Activated T-helper 1 cell treated with anti-CD3 and anti-CD28 coated beads, Interleukin-12 subunit alpha, Interleukin-12 subunit beta, Interleukin-2, Interleukin-4 antibody, amounts not matched to agents 30 ng/mL and 10 ng/mL and 1 ng/mL, durations not matched to agents 14 hours and 24 hours and 36 hours (primary cell): ENCODE measurements at places on chromosomes 7 and 10. TPM values are rescaled to one million over a fixed set of nuclear protein-coding genes. Genes with fewer than 3 reads are reported as not detected.

DNA sequence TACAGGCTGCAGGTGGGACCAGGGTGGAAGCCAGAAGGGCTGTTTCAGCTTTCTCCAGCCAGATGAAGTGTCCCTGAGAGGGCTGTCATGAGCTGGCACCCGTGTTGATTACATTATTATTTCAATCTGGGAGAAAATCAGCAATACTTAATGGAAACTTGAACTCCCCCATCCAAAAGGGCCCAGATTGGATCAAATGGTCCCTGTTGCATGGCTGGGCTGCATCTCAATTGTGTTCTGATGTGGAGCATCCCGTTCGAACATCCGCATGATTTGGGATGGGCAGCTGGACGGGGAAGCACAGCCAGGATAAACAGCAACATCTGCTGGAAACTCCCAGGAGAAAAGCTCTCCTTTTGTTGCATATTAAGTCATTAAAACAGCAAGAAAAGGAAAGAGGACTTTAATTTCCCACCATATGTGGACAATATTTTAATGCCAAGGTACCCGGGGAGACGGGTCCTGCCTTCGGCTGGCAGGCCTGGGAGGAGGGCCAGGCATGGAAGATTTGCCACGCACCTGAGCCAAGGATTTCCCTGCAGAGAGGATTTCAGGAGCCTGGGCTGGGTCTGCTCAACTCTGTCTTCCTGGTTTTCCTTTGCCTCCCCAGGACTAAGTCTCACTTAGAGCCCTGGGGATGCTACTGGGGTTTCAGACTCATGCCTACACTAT is 52.4 kb downstream of the NPTX2 start:
- no peaks in the 10 kb centered on the region for H3K27me3 ChIP-seq
- H3K4me3 ChIP-seq: no peak overlapping the region
- no peak overlapping the region for H3K27ac ChIP-seq
- no peaks in the 10 kb centered on the region for H3K4me1 ChIP-seq
- no peak for DNase-seq

- no peaks in the 10 kb centered on the region for H3K36me3 ChIP-seq
- DNase-seq: no peak
- peaks cover 14% of the 10 kb centered on the region for H3K27me3 ChIP-seq
- H3K4me1 ChIP-seq: no peaks in the 10 kb centered on the region
Measured at GRCh38 chr7:116552602-116553001, 27.8 kb downstream of the CAV1 start.

DNA sequence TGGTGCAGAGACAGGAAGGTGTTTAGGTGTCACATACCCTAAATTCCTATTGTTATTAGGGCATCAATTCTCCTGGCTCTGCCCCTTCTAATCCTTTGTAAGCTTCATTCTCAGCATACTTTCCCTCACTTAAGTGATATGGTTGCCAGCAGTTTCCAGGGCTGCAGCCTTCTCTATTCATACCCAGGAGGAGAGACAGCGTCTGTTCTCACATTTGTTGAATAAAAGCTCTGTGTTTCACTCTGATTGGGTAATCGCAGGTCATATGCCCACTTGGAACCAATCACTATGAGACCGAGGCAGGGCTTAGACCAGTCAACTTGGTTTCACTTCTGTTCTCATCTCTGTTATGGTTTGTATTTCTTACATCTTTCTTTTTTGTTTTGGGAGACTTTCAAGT is 109.6 kb upstream of the MTPN start:
- no peak for DNase-seq
- H3K36me3 ChIP-seq: no peaks in the 10 kb centered on the region
- H3K4me1 ChIP-seq: no peaks in the 10 kb centered on the region
- no peak overlapping the region for H3K4me3 ChIP-seq
- no peaks in the 10 kb centered on the region for H3K27me3 ChIP-seq

DNA sequence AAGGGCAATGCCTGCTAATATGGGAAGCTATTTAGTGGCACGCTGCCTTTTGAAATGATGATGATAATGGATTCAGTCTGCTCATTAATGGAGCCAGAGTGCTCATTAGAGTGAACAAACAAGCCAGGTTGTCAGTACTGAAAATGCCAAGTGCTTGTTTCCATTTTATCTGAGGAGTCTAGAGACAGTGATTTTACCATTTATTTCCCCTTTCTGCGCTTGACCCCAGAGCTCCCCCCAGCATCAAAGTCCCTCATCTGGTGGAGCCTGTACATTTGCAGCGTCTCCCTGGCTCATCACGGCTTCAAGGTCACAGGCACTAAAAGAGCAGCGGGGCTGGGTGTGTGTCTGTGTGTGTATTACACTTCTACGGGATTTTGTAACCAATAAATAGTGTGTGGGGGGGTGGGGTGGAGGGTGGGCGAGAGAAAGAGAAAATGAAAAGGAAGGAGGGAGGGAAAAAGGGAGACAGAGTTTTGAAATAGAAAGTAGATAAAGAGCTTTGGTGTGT is 553.8 kb downstream of the TFEC start:
- H3K27ac ChIP-seq: no peak overlapping the region
- H3K4me3 ChIP-seq: peak overlapping the region; percentile 29
- H3K4me1 ChIP-seq: peaks cover 7% of the 10 kb centered on the region

- H3K27me3 ChIP-seq: no peaks in the 10 kb centered on the region
- DNase-seq: no peak
- no peaks in the 10 kb centered on the region for H3K36me3 ChIP-seq
- H3K4me3 ChIP-seq: no peak overlapping the region
Measured at GRCh38 chr7:95794917-95795515, 22.7 kb downstream of the DYNC1I1 start.

- H3K27me3 ChIP-seq: peaks cover 1% of the 10 kb centered on the region
- H3K27ac ChIP-seq: peak overlapping the region; percentile 5
- H3K4me1 ChIP-seq: peaks cover 15% of the 10 kb centered on the region
- DNase-seq: peak; percentile 21
Measured at GRCh38 chr10:124225467-124226270, 132.3 kb upstream of the CHST15 start.

FFAR4 gene
- total RNA-seq: not detected in 2 replicates

SPDYE1 gene
- not detected in 2 replicates for total RNA-seq

DNA sequence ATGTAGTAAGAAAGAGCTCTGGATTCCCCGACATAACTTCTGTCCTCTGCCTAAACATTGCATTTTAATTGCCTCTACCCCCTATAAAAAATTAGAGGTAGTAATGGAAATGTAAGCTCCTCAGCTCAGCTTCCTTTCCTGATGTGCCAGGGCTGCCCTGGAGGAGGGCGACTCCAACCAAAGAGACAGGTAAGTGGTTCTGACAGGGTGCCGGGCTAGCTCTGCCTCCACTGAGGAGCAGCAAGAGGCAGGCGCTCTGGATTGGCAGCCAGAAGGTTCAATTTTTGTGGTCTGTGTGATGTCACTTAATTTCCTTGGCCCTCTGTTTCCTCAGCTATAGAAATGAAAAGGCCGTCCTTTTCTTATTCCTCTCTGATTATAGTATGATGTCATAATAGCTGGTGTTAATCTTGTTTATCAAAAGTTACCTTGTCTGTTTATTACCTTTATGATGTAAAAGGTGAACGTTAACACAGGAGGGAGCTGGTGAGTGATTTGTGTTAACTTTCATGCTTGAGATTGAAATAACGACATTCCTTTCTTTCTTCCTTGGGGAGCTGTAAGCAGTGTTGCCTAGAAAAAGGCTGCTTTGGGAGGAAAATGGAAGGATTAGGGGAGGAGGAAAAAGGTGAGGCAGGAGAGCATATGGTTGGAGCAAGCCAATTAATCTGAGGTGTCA is 51.8 kb downstream of the ANLN start:
- DNase-seq: no peak
- H3K27me3 ChIP-seq: no peaks in the 10 kb centered on the region
- no peak overlapping the region for H3K4me3 ChIP-seq
- no peaks in the 10 kb centered on the region for H3K4me1 ChIP-seq
- H3K36me3 ChIP-seq: peaks cover 21% of the 10 kb centered on the region

CYP3A4 gene
- not detected in 2 replicates for total RNA-seq

H2BK1 gene
- total RNA-seq: not detected in 2 replicates

DNA sequence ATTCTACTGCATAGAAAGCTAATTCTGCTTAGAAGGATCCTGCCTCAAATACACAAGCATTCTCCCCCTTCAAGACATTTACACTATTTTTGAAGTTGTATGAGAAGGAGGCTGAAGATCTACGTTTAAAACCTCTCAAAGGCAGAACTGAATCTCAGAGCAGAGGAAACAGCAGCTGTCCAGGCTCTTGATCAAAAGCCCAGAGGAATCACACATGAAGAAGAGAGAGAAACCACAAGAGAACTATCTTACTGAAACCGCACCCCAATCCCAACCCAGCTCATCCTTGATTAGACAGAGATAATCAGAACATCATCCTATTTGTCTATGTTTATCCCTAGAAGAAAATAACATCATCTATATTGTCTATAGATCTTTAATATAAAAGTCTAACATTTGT is 2.2 kb upstream of the DNAJC1 start:
- no peaks in the 10 kb centered on the region for H3K36me3 ChIP-seq
- peaks cover 18% of the 10 kb centered on the region for H3K27me3 ChIP-seq
- no peak for DNase-seq
- no peak overlapping the region for H3K27ac ChIP-seq
- H3K4me1 ChIP-seq: peaks cover 24% of the 10 kb centered on the region
- H3K4me3 ChIP-seq: no peak overlapping the region

DNA sequence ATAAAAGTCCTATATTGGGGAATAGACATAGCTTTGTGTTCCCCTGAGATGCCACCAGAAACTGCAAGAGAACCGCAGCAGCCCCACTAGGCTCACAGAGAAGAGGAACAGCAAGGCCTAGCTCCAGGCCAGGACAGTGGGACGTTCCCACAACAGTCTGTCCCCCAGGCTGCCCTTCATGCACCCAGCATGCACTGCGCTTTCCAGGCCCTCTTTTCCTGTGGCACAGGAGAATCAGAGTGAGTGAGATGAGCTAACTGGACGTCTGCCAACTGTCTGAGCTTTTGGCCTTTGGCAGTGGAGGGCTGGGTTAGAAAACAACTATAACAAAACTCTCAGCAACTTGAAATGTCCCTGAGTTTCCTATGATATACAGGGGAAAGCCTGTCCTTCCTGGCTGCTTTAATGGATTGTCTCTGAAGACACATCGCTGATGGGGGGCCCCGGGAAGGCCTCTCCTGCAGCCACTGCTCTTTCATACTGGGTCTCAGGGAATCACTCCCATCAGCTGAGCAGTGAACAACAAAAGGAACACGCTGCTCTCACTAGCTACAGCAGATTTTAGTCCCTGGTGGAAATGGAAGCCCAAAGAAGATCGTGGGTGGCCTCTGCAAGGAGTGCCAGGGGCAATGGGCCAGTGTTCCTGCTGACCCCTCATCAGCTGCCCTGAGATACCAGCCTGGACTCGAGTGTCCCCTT is 53.5 kb downstream of the PODXL start:
- no peak overlapping the region for H3K27ac ChIP-seq
- no peak for DNase-seq
- peaks cover under 1% of the 10 kb centered on the region for H3K27me3 ChIP-seq
- H3K4me3 ChIP-seq: no peak overlapping the region

PRR15 gene
- total RNA-seq: not detected in 2 replicates

DNA sequence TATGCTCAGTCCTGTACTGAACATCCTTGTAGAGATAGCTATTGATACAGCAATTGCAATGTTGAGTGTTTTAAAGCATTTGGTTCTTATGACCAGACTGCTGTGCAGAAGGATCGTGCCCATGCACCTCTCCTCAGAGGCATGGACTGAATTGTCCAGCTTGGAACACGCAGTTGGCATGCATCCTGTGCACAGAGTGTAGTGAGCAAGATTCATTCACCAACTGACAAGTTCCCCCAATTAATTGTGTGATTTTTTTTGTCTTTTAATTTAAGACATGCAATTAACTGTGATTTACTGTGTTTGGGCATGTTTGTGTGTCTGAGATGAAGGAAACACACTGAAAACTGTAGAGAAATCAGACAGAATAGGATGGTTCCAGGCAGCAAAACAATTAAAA is 323.7 kb downstream of the CDK14 start:
- no peaks in the 10 kb centered on the region for H3K36me3 ChIP-seq
- DNase-seq: no peak
- H3K27ac ChIP-seq: no peak overlapping the region
- no peak overlapping the region for H3K4me3 ChIP-seq
- no peaks in the 10 kb centered on the region for H3K4me1 ChIP-seq

INSYN2A gene
- not detected in 2 replicates for total RNA-seq

THSD7A gene
- not detected in 2 replicates for total RNA-seq

- peaks cover 38% of the 10 kb centered on the region for H3K27me3 ChIP-seq
- no peak for DNase-seq
- H3K36me3 ChIP-seq: no peaks in the 10 kb centered on the region
- no peaks in the 10 kb centered on the region for H3K4me1 ChIP-seq
- no peak overlapping the region for H3K27ac ChIP-seq
- no peak overlapping the region for H3K4me3 ChIP-seq
Measured at GRCh38 chr10:69972981-69973397, 79.7 kb upstream of the MACROH2A2 start.

- no peak overlapping the region for H3K27ac ChIP-seq
- H3K36me3 ChIP-seq: no peaks in the 10 kb centered on the region
- no peaks in the 10 kb centered on the region for H3K4me1 ChIP-seq
- H3K4me3 ChIP-seq: no peak overlapping the region
Measured at GRCh38 chr10:9302140-9302746, 1247.8 kb downstream of the GATA3 start.

TNRC18 gene
- total RNA-seq: 42.4 and 48.7 TPM in 2 replicates

DNA sequence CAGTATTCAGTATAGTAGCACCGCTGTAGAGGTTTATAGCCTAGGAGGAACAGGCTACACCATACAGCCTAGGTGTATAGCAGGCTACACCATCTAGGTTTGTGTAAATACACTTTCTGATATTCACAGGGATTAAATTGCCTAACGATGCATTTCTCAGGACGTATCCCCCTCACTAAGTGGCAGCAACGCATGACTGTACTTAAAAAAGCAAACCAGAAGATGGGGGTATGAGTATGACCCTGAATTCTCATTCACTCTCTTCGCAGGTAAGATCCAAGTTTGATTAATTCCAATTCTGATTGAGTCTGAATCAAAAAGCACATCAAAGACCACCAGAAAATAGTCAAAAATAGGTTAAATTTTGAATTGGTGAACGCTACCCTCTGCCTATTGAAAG is 972 bp downstream of the ORC5 start:
- no peak for DNase-seq
- peak overlapping the region; percentile 92 for H3K27ac ChIP-seq
- H3K27me3 ChIP-seq: peaks cover 4% of the 10 kb centered on the region
- H3K36me3 ChIP-seq: peaks cover 17% of the 10 kb centered on the region
- peak overlapping the region; percentile 94 for H3K4me3 ChIP-seq

GRCh38 chr7:112159351-112159750 is 46.8 kb downstream of the DOCK4 start:
- no peak overlapping the region for H3K27ac ChIP-seq
- no peak for DNase-seq
- no peaks in the 10 kb centered on the region for H3K36me3 ChIP-seq
- H3K4me3 ChIP-seq: no peak overlapping the region

GRCh38 chr7:88300401-88300945 is 6.2 kb downstream of the STEAP4 start:
- no peaks in the 10 kb centered on the region for H3K4me1 ChIP-seq
- no peak overlapping the region for H3K4me3 ChIP-seq
- H3K36me3 ChIP-seq: no peaks in the 10 kb centered on the region
- peaks cover 9% of the 10 kb centered on the region for H3K27me3 ChIP-seq
- no peak for DNase-seq
- no peak overlapping the region for H3K27ac ChIP-seq

DNA sequence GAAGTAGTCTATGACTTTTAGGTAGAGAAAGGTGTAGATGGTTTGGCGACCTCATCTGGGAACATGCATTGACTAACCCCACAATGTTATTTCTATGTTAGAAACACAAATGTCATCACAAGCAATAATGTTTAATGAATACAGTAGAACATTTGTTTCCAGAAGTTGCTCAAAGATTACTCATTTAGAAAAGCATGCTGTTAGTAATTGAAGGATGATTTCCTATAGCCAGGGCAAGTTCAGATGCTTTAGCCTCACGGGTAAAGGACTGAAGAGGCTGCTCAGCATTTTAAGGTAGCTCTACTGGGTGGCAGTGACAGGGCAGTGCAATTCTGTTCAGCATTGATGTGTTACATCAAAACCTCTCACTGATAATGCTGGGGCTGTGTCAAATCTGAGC is 199.3 kb upstream of the FZD1 start:
- H3K36me3 ChIP-seq: no peaks in the 10 kb centered on the region
- H3K27ac ChIP-seq: no peak overlapping the region
- no peaks in the 10 kb centered on the region for H3K4me1 ChIP-seq
- H3K27me3 ChIP-seq: peaks cover 2% of the 10 kb centered on the region
- DNase-seq: no peak
